ENCODE measurements at places on chromosomes 16 and 17. TPM values are rescaled to one million over a fixed set of nuclear protein-coding genes. Genes with fewer than 3 reads are reported as not detected.

GRCh38 chr16:87964049-87964659 is 12.9 kb downstream of the BANP start:
- DNase-seq: no peak

DNA sequence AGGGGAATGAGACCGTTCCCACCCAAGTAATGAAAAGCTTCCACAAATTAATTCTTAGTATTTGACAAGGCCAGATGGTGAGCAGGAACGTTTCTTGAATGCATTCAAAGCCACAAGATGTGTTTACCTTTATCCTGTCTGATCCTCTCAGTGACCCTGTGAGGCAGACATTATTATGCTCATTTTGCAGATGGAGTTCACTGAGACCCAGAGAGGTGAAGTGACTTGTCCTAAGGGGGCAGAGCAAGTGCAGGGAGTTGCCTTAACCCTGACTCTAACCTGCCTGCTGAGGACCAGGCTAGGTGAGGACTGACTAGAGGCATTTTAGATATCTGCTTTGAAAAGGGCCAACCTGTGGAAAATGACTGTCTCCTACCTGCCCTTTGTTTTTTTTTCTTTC is 156.7 kb downstream of the HAPSTR1 start:
- DNase-seq: no peak

DNA sequence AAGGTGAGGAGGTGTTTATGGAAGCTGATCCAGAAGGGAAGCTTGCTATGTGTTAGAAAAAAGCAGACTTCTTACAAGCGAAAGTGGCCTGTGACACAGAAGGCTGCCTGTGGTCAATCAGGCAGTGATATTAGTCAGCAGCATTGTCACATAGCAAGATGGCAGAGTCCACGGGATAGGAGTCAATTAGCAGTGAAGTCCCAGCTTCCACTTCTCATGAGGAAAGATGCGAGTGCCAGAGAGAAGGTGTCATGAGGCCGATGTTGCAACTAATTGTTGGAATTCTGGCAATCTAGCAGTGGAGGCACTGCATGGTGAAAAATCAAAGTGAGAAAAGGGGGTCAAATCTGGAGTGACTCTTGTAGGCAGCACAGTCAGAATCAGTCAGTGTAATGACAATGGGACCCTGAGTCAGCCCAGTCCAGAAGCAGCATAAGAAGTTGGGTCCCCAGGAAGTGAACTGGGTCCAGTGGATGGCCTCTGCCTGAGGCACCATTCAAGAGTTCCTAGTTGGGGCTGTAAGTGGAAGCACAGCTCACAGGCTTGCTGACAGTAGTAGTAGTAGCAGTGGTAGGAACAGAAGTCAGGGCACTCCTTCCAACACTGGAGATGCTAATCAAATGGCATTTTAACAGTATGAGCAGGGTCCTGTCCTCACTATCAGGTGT is 85.1 kb downstream of the TNFRSF13B start:
- DNase-seq: no peak

GRCh38 chr17:32807577-32807976 is 69.3 kb downstream of the MYO1D start:
- DNase-seq: no peak

DNA sequence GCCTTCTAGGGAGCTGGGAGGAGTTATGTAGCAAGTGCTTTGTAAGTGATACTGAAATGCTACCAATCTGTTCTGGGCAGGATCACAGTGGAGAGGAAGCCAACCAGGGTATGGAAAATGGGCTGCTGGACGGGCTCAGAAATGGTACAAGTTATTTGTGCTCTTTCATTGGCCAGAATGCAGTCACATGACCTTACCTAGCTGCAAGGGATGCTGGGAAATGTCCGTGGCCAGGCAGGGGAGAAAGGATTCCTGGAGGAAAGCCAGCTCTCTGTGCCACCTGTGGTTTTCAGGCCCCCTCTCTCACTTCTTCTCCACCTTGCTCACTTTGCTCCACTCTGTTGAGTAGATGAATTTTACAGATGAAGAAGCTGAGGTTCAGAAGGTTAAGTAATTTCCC is 4.8 kb downstream of the EEF2K start:
- DNase-seq: no peak

DNA sequence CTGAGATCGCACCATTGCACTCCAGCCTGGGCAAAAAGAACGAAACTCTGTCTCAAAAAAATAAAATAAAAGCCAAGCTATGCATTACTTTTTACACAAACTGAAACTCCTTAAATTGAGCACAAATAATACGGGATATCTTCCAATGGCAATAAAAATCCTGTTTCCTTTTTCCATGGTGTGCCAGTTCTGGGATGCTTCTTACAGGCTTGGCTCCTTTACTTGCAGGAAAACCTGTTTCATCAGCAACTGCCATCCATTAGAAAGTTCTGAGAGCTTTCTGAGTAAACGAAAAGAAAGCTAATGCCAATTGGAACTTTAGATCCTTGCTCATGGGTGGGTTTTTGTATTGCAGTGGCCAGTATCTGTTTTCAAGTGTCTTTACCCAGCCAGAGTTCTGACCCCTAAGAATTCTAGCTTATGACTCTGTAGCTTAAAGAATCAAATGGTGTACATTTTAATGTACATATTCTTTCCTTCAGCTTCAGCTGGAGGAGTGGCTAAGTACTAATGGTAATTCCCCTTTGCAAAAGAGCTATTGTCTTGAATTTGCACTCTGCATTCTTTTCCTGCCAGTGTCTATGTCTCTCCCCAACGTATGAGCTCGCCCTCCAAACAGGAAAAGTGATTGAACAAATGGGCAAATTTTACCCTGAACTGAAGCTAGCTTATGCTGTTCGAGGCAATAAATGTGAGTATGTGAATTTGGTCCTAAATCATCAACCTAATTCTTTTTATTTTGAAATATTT is 21.5 kb upstream of the DDX19A start:
- no peak for DNase-seq

DNA sequence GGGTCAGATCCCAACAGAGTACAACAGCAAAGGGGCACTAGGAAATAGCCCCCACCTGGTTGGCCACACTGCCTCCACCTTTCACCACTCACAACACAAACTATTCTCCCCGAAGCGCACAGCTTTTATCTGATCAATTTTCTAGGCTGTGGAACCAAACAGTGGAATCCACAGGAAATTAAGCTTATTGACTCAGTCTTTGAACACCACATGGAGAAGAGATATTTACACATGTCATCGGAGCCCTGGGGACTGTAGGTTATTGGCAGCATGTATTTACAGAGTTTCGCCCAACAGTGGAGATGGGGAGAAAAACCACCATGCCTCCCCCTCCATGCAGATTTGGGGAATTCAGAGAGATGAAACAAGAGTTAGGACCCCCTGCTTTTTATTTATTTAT is 154.8 kb downstream of the XYLT1 start:
- DNase-seq: no peak

DNA sequence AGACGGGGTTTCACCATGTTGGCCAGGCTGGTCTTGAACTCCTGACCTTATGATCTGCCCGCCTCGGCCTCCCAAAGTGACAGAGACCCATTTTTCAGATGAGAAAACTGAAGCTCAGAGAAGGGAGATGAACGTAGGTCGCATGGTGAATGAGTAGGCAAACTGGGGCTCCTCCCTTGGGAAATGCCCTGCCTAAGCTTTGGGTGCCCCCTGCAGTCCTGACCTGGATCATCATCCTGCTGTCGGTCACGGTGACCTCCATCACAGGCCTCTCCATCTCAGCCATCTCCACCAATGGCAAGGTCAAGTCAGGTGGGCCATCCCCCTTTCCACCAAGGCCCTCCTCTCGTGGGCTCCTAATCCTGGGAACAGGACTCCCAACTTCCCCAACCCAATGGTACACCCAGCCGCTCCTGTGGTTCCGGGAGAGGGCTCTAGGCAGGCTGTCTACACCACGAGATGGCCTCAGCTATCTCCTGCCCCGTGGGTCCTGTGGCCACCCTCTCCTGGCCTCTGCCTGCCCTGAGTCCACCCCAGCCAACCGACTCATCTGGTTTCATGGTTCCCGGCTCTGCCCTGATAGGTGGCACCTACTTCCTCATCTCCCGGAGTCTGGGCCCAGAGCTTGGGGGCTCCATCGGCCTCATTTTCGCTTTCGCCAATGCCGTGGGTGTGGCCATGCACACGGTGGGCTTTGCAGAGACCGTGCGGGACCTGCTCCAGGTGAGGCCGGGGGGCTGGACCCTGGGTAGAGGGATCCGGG is 4.7 kb downstream of the SLC12A3 start:
- peak; percentile 75 for DNase-seq

- DNase-seq: peak; percentile 98
These were observed at the start of gene NUDT16L1 for GRCh38 chr16:4693296-4693955. Gene NUDT16L1, plus strand, starts transcription at chr16:4693562. Its CDS starts 165 bp downstream, at chr16:4693727.

DNA sequence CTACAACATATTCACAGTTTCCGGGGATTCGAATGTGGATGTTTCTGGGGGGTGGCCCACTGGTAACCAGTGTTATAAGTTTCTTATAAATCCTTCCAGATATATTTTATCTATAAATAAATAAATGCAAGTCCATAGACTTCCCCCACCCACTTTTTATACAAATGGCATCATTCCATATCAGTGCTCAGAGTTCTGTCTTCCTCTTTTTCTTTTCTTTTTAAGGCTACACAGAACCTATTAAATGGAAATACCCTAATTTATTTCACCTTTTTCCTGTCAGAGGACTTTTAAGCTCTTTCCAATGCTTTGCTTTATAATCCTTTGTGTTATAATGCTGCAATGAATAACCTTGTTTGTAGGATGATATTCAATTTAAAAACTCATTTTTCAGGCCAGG is 3.8 kb downstream of the LGALS9 start:
- DNase-seq: no peak

GRCh38 chr17:21089145-21089544 is 37.6 kb upstream of the DHRS7B start:
- no peak for DNase-seq

DNA sequence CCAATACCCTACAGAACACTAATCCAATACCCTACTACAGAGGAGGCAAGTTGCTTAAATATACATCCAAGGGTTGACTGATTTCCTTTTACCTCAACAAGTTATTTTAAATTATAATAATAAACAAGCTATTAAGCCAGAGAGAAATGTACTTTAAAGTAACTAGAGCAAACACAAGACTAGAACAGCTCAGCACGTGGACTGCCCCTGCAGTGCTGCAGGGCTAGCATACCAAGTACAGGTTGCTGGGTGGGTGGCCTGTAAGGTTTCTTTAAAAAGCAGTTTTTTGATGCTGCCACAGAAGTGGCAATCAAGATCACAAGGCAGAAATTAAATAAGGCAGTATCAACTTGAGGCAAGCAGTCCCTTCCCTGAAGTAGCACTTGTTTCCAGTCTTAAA is 63.5 kb downstream of the PARN start:
- no peak for DNase-seq

GRCh38 chr16:76946879-76947278 is 244.1 kb upstream of the MON1B start:
- DNase-seq: no peak

DNA sequence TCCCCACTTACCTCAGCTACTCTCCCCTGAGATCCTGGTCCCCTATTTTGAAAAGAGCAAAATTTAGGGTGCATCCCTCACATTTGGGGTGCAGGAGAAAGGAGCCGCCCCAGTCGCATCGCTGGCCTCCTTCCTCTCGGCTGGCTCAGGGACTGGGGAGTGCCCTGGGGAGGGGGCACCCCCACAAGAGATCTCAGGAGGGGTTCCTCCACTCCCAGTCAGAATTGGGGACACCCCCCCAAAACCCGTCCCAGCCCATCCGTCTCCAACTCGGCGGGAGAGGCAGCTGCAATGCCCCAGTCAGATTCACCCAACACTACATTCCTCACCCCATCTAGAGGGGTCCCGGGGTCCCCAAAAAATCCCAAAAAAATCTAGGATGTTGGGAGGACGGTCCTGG is 3.5 kb upstream of the BCL6B start:
- no peak for DNase-seq

GRCh38 chr17:63996430-63997182 is 1.5 kb upstream of the PRR29 start:
- DNase-seq: no peak

- peak; percentile 19 for DNase-seq
These were observed 24.0 kb downstream of the LIMD2 start for GRCh38 chr17:63675607-63676546.

Gene KRTAP16-1
- total RNA-seq: not detected

Gene TP53TG3F
- not detected for total RNA-seq

Gene MYO15A
- total RNA-seq: 1.3 TPM

Gene ETV4
- total RNA-seq: 126 TPM

Gene HSD11B2
- total RNA-seq: 23.0 TPM

Gene BCL6B
- total RNA-seq: 4.2 TPM
